ENCODE measurements at places on chromosomes 13 and 19.
A peak's percentile ranks its signal among the peaks of the same experiment; 100 is the strongest.

- H3K27ac ChIP-seq: no peak overlapping the region
- no peaks in the 10 kb centered on the region for H3K36me3 ChIP-seq
- no peaks in the 10 kb centered on the region for H3K4me1 ChIP-seq
- no peak for DNase-seq
Measured at GRCh38 chr19:33283589-33283988, 18.7 kb downstream of the CEBPA start.

DNA sequence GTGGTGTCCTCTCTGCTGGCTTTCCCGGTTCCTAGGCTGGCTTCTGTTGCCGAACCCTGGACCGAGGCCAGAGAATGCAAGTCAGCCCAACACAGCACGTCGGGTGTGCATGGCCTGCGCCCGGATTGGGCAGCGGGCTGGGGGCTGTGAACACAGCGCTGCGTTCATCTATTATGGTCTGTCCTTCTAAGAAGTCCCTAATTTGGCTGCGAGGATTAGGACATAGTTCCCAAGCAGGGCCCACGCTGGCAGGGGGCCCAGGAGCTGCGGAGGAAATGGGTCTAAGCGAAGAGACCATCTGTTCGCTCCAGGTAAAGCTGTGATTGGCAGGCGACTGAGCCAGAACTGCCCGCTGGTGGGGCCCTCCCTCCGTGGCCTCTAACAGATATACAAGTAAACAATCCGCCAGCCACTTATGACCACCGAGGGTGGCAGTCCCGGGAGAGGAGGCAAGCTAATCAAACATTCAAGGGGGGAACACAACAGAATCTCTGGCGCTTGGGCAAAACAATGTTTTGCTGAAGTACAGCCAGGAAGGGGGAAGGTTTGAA is 6.0 kb downstream of the SYCE2 start:
- no peak for DNase-seq
- H3K36me3 ChIP-seq: no peaks in the 10 kb centered on the region
- no peak overlapping the region for H3K4me3 ChIP-seq
- peak overlapping the region; percentile 38 for H3K27ac ChIP-seq
- H3K27me3 ChIP-seq: no peaks in the 10 kb centered on the region

- no peaks in the 10 kb centered on the region for H3K36me3 ChIP-seq
- DNase-seq: no peak
- peaks cover 82% of the 10 kb centered on the region for H3K27me3 ChIP-seq
- H3K27ac ChIP-seq: no peak overlapping the region
Measured at GRCh38 chr19:3234800-3235199, 10.3 kb downstream of the CELF5 start.

DNA sequence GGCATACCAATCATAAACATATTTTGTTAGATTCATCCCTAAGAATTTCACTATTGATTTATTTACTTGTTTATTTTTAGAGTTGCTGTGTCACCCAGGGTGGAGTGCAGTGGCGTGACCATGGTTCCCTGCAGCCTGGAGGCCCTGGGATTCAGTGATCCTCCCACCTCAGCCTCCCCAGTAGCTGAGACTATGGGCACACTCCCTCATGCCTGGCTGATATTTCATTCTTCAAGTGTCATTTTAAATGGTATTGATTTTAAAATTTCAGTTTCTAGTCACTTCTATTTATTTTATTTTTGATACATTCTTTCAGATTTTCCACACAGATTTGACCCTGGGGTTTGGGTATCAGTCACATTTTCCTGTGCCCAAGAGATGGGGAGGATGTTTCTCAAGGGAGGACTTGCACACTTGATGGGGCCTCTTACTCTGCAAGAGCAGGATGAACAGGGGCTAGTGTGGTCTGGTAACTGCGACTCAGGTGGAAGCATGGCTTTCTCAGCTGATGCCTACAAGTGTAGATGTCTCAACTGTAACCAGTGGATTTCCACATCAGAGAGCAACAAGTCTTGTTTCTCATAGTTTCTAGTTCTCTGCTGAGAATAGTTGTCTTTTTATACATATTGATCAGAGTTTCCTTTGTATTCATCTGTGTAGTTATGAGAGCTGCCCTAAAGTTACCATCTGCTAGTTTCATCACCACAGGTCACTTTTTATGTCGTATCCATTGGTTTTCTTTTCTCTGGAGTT is 40.2 kb downstream of the CCNE1 start:
- peaks cover 75% of the 10 kb centered on the region for H3K27me3 ChIP-seq
- H3K36me3 ChIP-seq: no peaks in the 10 kb centered on the region
- no peak for DNase-seq
- H3K4me1 ChIP-seq: no peaks in the 10 kb centered on the region
- no peak overlapping the region for H3K27ac ChIP-seq
- no peak overlapping the region for H3K4me3 ChIP-seq

- no peaks in the 10 kb centered on the region for H3K36me3 ChIP-seq
- H3K27me3 ChIP-seq: no peaks in the 10 kb centered on the region
- H3K4me1 ChIP-seq: peaks cover 10% of the 10 kb centered on the region
- H3K27ac ChIP-seq: no peak overlapping the region
- H3K4me3 ChIP-seq: peak overlapping the region; percentile 97
Measured at GRCh38 chr19:1884291-1884718, 991 bp downstream of the ABHD17A start.

DNA sequence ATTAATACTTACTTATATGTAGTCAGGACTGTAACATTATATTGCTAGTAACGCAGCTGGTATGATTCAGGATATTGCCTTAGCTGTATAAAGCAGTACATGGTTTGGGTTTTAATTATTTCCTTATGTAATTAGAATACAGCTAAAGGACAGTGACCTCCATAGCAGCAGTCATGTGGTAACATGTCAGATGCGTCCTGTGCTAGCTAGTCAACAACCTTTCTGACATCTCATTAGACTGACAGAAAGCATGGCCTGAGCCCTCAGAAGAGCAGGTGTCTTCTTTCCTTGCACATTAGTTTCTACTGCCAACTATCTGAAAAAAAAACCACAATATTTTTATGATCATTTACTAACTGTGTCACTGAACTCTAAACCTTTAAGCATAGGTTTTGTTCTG is 122.2 kb downstream of the MAB21L1 start:
- no peak for DNase-seq
- H3K4me3 ChIP-seq: no peak overlapping the region
- H3K4me1 ChIP-seq: no peaks in the 10 kb centered on the region
- no peak overlapping the region for H3K27ac ChIP-seq
- no peaks in the 10 kb centered on the region for H3K27me3 ChIP-seq

- no peaks in the 10 kb centered on the region for H3K36me3 ChIP-seq
- 0 out of 2 replicates have a peak, but pooled peaks cover 3% of the 10 kb centered on the region for H3K4me1 ChIP-seq
- no peak overlapping the region for H3K27ac ChIP-seq
- H3K4me3 ChIP-seq: no peak overlapping the region
- no peak for DNase-seq
- no peaks in the 10 kb centered on the region for H3K27me3 ChIP-seq
Measured at GRCh38 chr13:40657951-40658350, 8.5 kb downstream of the FOXO1 start.
